ENCODE measurements at places on chromosomes 4 and X. TPM values are rescaled to one million over a fixed set of nuclear protein-coding genes. Genes with fewer than 3 reads are reported as not detected.

Gene CSTF2
- total RNA-seq, result 14.5 TPM

Gene PCYT1B
- total RNA-seq, result 14.3 TPM

Gene SRP72
- total RNA-seq, result 48.7 TPM

Gene ERCC6L
- 0.27 TPM for total RNA-seq

Gene PAK3
- not detected for total RNA-seq

- DNase-seq, result no peak
Measured at GRCh38 chr4:1491328-1492141, 85.3 kb upstream of the NKX1-1 start.

DNA sequence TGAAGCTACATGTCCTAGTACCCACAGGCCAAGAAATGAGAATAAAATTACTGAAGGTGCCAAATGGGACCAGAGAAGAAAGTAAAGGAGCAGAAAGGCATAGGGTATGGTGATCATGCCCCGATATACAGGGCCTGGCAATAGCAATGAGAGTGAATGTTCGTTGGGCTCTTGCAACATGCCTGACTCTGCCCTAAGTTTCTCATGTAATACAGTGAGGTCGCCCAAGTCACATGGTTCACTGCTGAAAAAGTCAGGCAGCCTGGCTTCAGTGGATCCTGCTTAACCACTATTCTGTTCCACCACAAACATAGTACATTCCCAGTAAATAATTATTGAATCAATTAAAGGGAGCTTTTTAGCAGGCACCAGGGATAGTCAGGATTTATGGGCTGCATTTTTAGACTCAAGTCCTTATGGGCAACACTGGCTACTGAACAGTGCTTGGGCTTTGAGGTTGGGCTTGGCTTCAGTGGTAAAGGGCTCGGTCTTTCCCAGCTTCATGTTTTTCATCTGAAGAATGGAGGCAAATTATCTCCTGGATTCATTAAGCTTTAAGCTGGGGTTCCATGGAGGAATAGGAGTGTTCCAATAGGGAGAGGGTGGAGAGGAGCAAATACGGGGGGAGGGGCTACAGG is 67.1 kb upstream of the ZNF518B start:
- DNase-seq, result no peak

GRCh38 chrX:38985375-38985774 is 184.1 kb downstream of the MID1IP1 start:
- peak; percentile 47 for DNase-seq

GRCh38 chrX:39577985-39578869 is 519.5 kb downstream of the BCOR start:
- peak; percentile 89 for DNase-seq
